Caco-2 (cell line): ENCODE measurements at places on chromosomes 12 and 14. TPM values are rescaled to one million over a fixed set of nuclear protein-coding genes. Genes with fewer than 3 reads are reported as not detected.

DNA sequence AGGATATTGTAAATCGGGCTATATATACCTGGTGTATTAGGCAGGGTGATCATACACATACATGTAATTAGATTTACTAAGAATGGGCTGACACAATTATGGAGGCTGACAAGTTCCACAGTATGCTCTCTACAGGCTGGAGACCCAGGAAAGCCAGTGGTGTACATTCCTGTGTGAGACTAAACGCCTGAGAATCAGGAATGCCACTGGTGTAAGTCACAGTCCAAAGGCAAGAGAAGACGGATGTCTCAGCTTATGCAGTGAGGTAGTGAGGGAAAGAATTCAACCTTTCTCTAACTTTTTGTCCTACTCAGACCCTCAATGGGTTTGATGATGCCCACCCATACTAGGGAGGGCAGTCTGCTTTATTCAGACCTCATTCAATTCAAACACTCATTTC is 57.1 kb downstream of the METTL25 start:
- no peak overlapping the region for H3K4me3 ChIP-seq
- H3K36me3 ChIP-seq, result no peaks in the 10 kb centered on the region
- no peaks in the 10 kb centered on the region for H3K27me3 ChIP-seq

DNA sequence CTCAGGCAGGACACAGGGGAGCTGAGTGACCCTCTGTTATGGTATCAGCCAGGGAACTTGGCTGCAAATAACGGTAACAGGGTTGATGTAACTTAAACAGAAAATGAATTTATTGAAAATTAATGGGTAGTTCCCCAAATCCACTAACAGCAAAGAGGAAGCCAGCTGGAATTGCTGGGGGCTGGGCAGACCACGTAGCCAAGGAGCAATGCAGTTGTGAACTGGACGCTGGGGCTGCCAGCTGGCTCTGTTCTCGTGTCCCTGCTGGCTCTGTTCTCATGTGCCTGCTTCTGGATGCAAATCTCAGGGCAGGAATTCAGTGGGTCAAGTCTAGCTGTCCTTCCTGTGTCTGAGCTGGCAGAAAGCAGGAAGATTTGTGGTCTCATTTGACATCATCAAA is 1383.3 kb upstream of the TMEM132C start:
- H3K27me3 ChIP-seq, result no peaks in the 10 kb centered on the region
- H3K27ac ChIP-seq, result no peak overlapping the region
- H3K36me3 ChIP-seq, result no peaks in the 10 kb centered on the region

- DNase-seq, result no peak
- no peak overlapping the region for H3K27ac ChIP-seq
- H3K4me1 ChIP-seq, result no peaks in the 10 kb centered on the region
- H3K27me3 ChIP-seq, result no peaks in the 10 kb centered on the region
Observed at GRCh38 chr14:91893007-91893406, 25.7 kb upstream of the TC2N start.

DNA sequence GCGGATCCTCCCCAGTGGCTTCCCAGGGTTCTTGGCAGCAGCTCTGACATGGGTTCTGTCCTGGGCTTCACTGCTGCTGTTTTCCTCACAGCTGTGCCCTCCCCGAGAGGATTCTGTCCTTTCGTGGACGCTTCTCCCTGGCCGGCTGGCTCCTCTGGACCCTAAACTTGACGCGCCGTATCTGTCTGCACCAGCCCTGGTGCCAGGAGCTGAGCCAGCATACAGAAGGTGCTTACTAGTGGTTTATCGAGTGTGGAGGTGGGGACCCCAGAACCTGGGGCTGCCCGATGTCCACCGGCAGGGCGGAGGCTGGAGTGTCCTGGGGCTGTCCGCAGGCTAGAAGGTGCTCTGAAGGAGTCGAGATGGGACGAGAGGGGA is 17.2 kb downstream of the FBRSL1 start:
- no peaks in the 10 kb centered on the region for H3K4me1 ChIP-seq
- H3K4me3 ChIP-seq, result no peak overlapping the region
- DNase-seq, result no peak
- H3K36me3 ChIP-seq, result no peaks in the 10 kb centered on the region

- no peak overlapping the region for H3K4me3 ChIP-seq
- peaks cover 53% of the 10 kb centered on the region for H3K4me1 ChIP-seq
- DNase-seq, result no peak
- no peaks in the 10 kb centered on the region for H3K27me3 ChIP-seq
- H3K27ac ChIP-seq, result no peak overlapping the region
- no peaks in the 10 kb centered on the region for H3K36me3 ChIP-seq
Observed at GRCh38 chr12:69345742-69346141, 2.4 kb upstream of the LYZ start.

DNA sequence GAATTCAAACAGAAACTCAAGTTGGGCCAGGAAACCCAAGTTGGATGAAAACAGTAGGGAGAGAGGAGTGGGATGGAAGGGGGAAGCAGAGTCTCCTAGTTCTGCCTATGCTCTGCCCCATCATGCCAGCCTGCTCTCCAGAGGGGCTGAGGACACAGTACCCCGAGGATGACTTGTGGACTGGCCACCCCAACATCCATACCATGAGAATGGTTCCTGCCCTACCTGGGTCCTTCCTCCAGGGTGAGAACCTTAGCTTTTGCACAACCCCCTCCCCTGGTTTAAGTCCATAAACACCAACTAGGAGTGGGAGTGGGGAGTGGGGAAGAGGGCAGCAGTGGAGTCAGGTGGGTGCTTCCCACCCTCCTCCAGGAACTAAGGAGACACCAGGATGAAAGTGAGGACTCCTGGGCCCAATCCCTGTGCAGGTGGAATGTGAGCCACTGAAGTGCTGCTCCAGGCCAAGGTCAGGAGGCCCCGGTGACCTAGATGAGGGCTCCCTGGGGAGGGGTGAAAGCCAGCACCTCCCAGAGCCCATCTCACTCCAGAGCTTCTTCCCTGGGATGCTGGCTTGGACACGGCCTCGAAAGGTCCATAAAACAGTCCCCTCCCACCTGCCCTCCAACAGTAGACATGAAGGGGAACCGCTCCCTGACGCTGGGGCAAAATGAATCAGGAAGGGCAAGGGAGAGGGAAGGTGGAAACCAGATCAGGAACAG is 6.6 kb downstream of the ZNF385A start:
- no peaks in the 10 kb centered on the region for H3K27me3 ChIP-seq
- no peaks in the 10 kb centered on the region for H3K4me1 ChIP-seq
- H3K36me3 ChIP-seq, result no peaks in the 10 kb centered on the region
- DNase-seq, result no peak

- 0 out of 2 replicates have a peak, but pooled peaks cover 6% of the 10 kb centered on the region for H3K4me1 ChIP-seq
- H3K4me3 ChIP-seq, result no peak overlapping the region
- DNase-seq, result peak; percentile 55
- H3K27me3 ChIP-seq, result no peaks in the 10 kb centered on the region
Observed at GRCh38 chr12:19572920-19573558, 133.7 kb downstream of the AEBP2 start.

DNA sequence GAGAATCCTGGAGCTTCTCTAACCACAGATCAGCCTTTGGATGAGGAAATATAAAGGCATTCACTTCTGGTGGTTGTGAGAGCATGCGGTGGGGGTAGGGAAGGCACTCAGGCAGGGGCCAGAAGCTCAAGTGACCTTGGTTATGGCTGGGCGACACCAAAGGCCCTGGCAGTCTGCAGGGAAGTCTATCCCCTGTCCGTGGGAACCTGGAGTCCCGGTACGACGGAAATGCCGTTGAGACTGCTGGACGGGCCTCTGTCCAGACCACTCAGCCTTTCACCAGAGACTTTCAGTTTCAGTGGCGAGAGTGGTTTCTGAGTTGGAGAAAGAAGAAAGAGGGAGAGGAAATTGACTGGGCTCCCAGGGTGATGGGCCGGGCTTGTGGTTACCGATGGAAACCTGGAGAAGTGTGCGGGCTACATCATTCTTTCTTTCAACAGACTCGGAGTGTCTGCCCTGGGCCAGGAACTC is 20.9 kb downstream of the ISCA2 start:
- H3K36me3 ChIP-seq, result no peaks in the 10 kb centered on the region
- H3K27me3 ChIP-seq, result no peaks in the 10 kb centered on the region
- no peak overlapping the region for H3K27ac ChIP-seq

- H3K4me1 ChIP-seq, result no peaks in the 10 kb centered on the region
- H3K4me3 ChIP-seq, result no peak overlapping the region
- no peak overlapping the region for H3K27ac ChIP-seq
Observed at GRCh38 chr12:98106031-98106683, 409.2 kb upstream of the TMPO start.

GRCh38 chr14:72714871-72715214 is 179.1 kb downstream of the DPF3 start:
- no peak for DNase-seq
- H3K4me3 ChIP-seq, result no peak overlapping the region
- no peak overlapping the region for H3K27ac ChIP-seq
- no peaks in the 10 kb centered on the region; the same call in 1 of the 2 replicates for H3K27me3 ChIP-seq
- H3K4me1 ChIP-seq, result no peaks in the 10 kb centered on the region

DNA sequence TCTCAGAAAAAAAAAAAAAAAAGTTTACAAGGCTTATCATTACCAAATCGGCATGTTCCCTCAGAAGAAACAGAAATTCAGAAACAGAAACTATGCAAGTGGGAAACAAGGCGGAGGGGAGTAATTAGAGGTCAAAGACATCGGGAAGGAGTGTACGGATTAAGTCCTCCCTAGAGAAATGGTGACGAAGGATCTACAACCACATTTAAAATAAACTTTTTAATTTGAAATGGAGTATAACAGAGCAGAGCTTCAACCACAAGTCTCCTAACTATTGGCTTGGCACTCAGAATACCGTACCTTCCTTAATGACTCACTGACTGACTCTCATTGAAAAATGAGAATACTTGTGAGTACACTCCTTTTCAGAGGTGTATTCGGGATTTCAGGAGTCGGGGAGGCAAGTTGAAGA is 908 bp downstream of the ENTPD5 start:
- no peaks in the 10 kb centered on the region for H3K27me3 ChIP-seq
- H3K27ac ChIP-seq, result peak overlapping the region; percentile 90
- peak overlapping the region; percentile 51 for H3K4me3 ChIP-seq
- no peaks in the 10 kb centered on the region for H3K36me3 ChIP-seq
- H3K4me1 ChIP-seq, result peaks cover 11% of the 10 kb centered on the region
- no peak for DNase-seq

The GPN3 gene
- 35.0 and 39.0 TPM in 2 replicates for total RNA-seq

GRCh38 chr14:32820181-32820580 is 118.5 kb upstream of the NPAS3 start:
- H3K27me3 ChIP-seq, result no peaks in the 10 kb centered on the region
- H3K4me3 ChIP-seq, result no peak overlapping the region
- DNase-seq, result no peak
- no peaks in the 10 kb centered on the region for H3K36me3 ChIP-seq
- H3K4me1 ChIP-seq, result no peaks in the 10 kb centered on the region

DNA sequence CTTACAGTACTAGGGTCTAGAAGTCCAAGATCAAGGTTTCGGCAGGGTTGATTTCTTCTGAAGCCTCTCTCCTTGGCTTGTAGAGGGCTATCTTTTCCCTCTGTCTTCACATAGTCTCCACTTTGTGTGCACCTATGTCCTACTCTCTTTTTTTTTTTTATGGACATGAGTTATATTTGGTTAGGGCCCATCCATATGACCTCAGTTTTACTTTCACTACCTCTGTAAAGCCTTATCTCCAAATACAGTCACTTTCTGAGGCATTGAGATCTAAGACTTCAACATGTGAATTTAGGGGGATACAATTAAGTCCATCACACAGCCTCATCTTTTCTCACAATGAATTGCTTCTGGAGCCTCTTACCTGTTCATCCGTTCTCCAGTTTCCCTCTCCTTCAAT is 5.9 kb upstream of the SPTB start:
- no peak overlapping the region for H3K4me3 ChIP-seq
- DNase-seq, result no peak
- no peaks in the 10 kb centered on the region for H3K36me3 ChIP-seq
- no peak overlapping the region for H3K27ac ChIP-seq
- no peaks in the 10 kb centered on the region for H3K4me1 ChIP-seq

GRCh38 chr12:81502912-81503695 is 256.0 kb downstream of the PPFIA2 start:
- H3K36me3 ChIP-seq, result no peaks in the 10 kb centered on the region
- no peaks in the 10 kb centered on the region for H3K27me3 ChIP-seq
- no peak overlapping the region for H3K27ac ChIP-seq
- H3K4me3 ChIP-seq, result no peak overlapping the region
- no peak for DNase-seq
- no peaks in the 10 kb centered on the region for H3K4me1 ChIP-seq

DNA sequence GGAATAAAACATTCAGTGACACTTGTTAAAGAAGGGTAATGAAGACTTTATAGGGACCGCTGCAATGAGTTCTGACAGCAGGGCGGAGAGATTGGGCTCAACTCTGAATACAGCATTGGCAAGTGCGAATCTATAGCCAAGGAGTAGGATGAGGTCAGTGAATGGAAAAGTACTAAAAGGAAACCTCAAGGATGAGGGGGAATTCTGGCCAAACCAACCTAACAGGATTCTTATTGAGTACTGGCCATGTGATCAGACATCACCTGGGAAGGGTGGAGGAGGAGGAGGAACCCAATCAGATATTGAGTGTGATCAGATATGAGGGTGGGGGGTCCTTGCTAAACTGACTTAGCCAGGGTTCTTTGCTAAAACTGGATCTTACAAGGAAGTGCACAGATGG is 31.0 kb downstream of the DRAM1 start:
- peak overlapping the region; percentile 93 for H3K27ac ChIP-seq
- DNase-seq, result peak; percentile 56
- no peaks in the 10 kb centered on the region for H3K27me3 ChIP-seq
- H3K36me3 ChIP-seq, result no peaks in the 10 kb centered on the region; the same call in 1 of the 2 replicates

The ASB2 gene
- 0.21 TPM in 1 of 2 replicates, not detected in the other for total RNA-seq

The GDF3 gene
- 0.41 TPM in 1 of 2 replicates, not detected in the other for total RNA-seq

The KICS2 gene
- 8.2 and 8.6 TPM in 2 replicates for total RNA-seq

- H3K36me3 ChIP-seq, result no peaks in the 10 kb centered on the region
- no peaks in the 10 kb centered on the region for H3K27me3 ChIP-seq
- no peak for DNase-seq
- no peak overlapping the region for H3K4me3 ChIP-seq
Observed at GRCh38 chr12:69338120-69338859, 9.9 kb upstream of the LYZ start.

The MSI1 gene
- 21.7 and 24.8 TPM in 2 replicates for total RNA-seq

GRCh38 chr12:112892856-112893255 is 13.9 kb upstream of the OAS1 start:
- H3K27me3 ChIP-seq, result no peaks in the 10 kb centered on the region
- no peaks in the 10 kb centered on the region for H3K36me3 ChIP-seq
- DNase-seq, result no peak
- no peaks in the 10 kb centered on the region for H3K4me1 ChIP-seq
- no peak overlapping the region for H3K27ac ChIP-seq

- peaks cover 33% of the 10 kb centered on the region for H3K4me1 ChIP-seq
- peak within 1 kb of the TSS; percentile 40 for H3K4me3 ChIP-seq
- H3K36me3 ChIP-seq, result no peaks in the 10 kb centered on the region
- no peak for DNase-seq
Observed at GRCh38 chr14:73237219-73237785, at the start of gene PAPLN. TSS of gene PAPLN (plus strand) at chr14:73237506. CDS start at chr14:73239779, 2,273 bp downstream.

The MIP gene
- total RNA-seq, result not detected in 2 replicates
